ENCODE measurements at places on chromosomes 7 and 10. TPM values are rescaled to one million over a fixed set of nuclear protein-coding genes. Genes with fewer than 3 reads are reported as not detected.

DNA sequence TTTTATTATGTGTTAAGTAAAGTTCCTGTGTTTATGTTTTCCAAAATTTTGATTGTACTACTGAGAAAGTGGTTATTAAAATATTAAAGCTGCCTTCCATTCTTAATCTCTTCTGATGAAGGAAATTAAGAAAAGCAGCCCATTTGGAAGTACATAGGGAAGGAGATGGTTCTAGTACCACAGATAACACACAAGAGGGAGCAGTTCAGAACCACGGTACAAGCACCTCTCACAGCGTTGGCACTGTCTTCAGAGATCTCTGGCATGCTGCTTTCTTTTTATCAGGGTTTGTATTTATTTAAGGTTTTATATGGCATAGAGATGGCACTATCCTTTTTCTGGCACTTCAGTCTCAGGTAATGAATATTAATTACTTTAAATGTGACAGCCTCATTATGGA lies 111.6 kb downstream of the PHTF2 start:
- DNase-seq: no peak

DNA sequence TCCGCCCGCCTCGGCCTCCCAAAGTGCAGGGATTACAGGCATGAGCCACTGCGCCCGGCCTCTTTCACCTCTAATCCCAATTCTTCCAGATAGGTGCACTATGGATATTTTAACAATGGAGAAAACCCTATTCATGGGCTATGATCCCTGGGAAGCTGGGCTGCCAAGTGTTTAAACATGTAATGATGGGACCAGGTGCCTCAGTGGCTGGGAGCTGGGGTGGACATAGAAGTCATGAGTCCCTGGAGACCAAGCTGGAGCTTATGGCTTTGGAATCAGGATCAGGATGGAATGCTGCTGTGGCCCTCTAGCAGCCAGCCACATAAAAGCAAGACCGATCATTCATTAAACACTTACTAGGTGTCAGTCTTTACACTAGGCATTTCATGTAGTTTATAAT lies 41.8 kb upstream of the IGFBP3 start:
- no peak for DNase-seq

- no peak for DNase-seq
These were observed 133.3 kb upstream of the NAMPT start for GRCh38 chr7:106418094-106418493.

GRCh38 chr7:34080513-34080912 lies 175.2 kb downstream of the BMPER start:
- no peak for DNase-seq

DNA sequence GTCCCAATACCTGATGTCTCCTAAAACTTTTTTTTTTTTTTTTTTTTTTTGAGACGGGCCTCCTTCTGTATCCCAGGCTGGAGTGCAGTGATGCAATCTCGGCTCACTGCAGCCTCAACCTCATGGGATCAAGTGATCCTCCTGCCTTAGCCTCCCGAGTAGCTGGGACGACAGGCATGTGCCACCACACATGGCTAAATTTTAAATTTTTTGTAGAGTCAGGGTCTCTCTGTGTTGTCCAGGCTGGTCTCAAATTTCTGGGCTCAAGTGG lies 28.4 kb downstream of the GTF2IRD1 start:
- DNase-seq: no peak

TRPV6 gene
- not detected for total RNA-seq
